Ascending aorta (tissue), 2 donors: ENCODE measurements at places on chromosomes 12 and 14. TPM values are rescaled to one million over a fixed set of nuclear protein-coding genes. Genes with fewer than 3 reads are reported as not detected.

Gene TUBA1C
- 370 TPM for total RNA-seq

Gene FITM1
- total RNA-seq = not detected

Gene IL23A
- not detected for total RNA-seq

Gene RFX4
- not detected for total RNA-seq

Gene VRTN
- total RNA-seq = not detected

Gene FOXG1
- total RNA-seq = not detected

Gene IRF2BPL
- total RNA-seq = 68.1 TPM
